CD4-positive, alpha-beta memory T cell (primary cell): ENCODE measurements at places on chromosomes 4 and X.
A peak's percentile ranks its signal among the peaks of the same experiment; 100 is the strongest.

GRCh38 chr4:86955888-86956451 is 21.2 kb downstream of the AFF1 start:
- DNase-seq, result no peak

DNA sequence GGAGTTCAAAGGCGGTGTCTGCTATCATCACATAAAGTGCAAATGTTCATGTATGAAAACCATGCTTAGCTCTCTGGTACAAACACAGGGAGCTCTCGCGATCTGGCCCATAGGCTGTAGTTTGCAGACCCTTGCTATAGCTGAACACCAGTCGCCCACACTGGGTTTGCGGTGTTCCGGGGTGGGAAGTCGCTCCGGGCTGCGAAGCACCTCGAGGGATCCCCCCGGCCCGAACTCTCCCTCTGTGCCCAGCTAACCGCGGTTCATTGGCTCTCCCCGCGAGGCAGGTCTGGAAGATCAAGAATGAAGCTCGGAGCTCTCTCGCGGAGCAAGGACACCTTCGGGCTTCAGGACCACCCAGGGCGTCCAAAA is 341 bp upstream of the PRPS2 start:
- DNase-seq, result no peak

DNA sequence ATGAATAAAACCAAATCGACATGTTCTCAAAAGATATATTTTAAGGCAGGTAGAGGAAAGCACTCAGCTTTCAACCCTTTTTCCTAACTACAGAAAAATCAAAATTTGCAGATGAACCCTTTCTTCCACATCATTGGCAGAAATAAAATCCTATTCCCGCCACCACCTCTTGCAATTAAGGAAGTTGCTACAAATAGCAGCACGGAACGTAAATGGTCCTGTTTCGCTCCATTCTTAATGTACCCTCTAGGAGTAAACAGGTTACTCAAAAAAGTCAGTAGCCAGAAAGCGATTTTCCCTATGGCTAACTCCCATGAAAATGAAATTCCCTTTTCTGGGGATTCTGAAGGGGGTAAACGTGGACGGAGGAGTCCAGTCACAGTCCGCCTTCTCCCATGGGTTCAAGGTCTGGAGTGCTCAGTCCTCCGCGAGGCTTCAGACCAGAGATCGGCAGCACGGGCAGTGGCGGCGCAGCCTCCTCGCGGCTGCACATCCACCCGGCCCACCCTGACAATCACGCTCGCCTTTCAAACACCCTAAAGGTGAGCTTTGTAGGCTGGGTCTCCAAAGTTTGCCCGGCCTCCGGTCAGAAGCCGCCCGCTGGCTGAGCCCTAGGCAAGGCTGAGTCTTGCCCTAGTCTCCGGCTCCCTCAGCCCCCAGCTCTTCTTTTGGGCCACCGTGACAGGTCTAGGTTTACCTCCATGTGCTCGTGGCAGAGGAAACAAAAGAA is 1.8 kb downstream of the ATP11C start:
- DNase-seq, result peak; percentile 7

GRCh38 chr4:39637586-39638353 is 895 bp downstream of the SMIM14 start:
- DNase-seq, result peak; percentile 41

GRCh38 chr4:123351713-123352112 is 44.9 kb upstream of the SPRY1 start:
- DNase-seq, result no peak

DNA sequence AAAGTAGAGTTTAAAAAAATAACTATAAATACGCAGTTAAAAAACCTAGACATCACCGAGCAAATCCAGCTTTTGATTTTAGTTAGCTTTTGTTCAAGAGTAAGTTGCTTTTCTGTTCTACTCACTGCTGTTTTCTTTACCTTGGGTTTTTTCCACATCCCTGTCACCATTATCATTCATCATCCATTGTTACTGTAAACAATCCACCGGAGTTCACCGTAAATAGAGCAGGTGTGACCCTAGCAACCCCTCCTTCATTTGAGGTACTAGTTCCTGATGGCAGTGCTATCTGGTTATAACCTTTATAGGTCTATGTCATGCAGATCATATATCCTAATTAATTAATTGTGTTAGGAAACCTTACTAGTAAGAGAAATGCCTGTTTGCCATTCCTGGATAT is 43.0 kb upstream of the TEX13D start:
- DNase-seq, result no peak

- DNase-seq, result peak; percentile 64
Observed at GRCh38 chrX:53223955-53224859, 800 bp downstream of the KDM5C start.

- no peak for DNase-seq
Observed at GRCh38 chrX:101408532-101408841, 465 bp downstream of the HNRNPH2 start.

DNA sequence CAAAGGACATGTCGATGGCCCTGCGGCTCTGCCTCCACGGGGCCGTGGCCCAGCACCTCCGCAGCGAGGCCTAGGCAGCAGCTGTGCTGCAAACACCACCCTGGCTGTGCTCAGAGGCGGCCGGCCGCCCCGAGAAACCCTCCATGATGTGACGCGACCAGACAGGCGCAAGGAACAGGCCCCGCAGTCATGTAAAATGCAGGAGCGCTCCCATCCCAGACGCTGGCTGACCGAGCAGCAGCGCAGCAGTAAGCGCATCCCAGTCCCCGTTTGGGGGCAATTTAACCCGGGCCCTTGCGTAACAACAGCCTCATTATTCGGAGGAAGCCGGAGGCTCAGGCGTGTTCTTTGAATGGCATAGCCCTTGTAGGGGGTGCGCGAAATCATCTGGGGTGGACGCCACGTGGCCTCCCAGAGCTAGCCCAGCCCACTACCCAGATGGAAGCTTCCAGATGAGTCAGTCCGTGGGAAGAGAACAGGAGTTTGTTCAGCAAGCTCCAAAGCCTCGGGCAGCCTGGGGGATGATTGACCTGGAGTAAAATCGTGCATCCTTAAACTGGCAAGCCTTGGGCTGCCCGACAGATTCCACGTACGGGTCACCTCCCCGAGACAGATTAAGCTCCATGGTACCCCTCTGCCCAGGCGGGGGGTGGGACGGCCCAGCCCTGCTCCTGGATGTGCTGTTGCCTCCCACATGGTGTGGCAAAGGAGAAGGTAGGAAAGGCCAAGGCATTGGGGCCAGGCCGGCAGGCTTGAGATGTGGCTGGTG is 124.0 kb downstream of the HMX1 start:
- no peak for DNase-seq

DNA sequence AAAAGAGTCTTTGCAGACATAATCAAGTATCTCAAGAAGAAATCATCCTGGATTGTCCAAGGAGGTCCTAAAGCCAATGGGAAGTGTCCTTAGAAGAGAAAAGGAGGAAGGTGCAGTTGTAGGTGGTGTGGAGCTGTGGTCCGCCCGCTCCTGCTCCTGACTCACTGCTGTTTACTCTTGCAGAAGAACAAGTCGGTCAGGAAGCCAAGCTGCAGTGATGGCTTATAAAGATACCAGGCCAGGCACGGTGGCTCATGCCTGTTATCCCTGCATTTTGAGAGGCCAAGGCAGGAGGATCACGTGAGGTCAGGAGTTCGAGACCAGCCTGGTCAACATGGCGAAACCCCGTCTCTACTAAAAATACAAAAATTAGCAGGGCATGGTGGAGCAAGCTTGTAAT is 66.4 kb upstream of the ATP6AP2 start:
- no peak for DNase-seq

GRCh38 chrX:14718403-14718802 is 154.5 kb downstream of the FANCB start:
- DNase-seq, result no peak

DNA sequence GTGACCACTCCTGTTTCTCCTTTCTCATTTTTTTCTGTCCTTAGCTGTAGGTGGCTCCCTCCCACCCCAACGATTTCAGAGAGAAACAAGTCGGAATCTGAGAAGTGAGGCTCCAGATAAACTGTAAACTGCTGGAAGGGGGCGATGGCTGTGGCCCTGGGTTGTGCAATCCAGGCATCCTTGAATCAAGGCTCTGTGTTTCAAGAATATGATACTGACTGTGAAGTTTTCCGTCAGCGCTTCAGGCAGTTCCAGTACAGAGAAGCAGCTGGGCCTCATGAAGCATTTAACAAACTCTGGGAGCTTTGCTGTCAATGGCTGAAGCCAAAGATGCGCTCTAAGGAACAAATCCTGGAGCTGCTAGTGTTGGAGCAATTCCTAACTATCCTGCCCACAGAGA is 37.7 kb downstream of the ETDC start:
- no peak for DNase-seq

GRCh38 chr4:163378661-163379060 is 35.0 kb downstream of the NPY5R start:
- DNase-seq, result no peak
